ENCODE measurements at places on chromosomes 3 and 15.

DNA sequence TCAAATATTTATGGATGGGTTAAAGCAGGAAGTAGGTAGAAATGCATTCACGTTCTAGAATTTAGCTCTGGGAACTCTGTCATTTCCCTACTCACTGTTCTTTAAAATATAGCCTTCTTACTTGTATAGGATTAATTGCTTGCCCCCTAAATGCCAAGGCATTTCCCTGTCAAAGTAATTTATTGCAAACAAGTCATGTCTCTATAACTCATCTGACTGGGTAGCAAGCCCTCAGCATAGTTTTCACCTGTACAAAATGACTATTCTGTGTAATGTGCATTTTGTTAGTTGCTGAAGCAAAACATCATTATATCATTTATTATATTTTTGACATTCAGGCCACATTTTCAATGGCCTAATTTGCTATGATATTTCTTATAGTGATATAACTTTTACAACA, 1308.2 kb upstream of the EPHA6 start:
- no peak for DNase-seq

- no peak for DNase-seq
Measured at GRCh38 chr3:38473229-38473628, 19.5 kb downstream of the ACVR2B start.

GRCh38 chr3:186996356-186996755, 66.0 kb downstream of the ST6GAL1 start:
- DNase-seq, result no peak

- DNase-seq, result no peak
Measured at GRCh38 chr15:36313736-36314280, 265.6 kb upstream of the CDIN1 start.

GRCh38 chr15:73941449-73941848, 15.2 kb downstream of the LOXL1 start:
- DNase-seq, result no peak

DNA sequence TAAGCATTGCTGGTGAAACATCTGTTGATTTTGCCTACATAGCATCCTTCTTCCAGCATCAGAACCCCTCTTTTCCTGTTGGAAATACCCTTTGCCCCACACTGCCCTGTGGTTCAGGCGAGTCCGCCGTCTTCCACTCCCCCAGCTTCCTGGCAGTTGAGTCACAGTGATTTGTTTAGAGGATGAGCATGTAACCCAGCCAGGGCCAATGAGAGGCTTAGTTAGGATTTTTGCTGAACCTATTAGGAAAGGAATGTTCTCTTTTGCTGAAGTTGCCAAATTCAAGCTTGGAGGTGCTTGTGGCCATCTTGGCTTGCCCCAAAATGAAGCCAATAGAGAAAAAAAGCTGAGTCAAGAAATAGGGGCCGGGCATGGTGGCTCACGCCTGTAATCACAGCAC, 19.0 kb upstream of the MEX3B start:
- DNase-seq, result no peak

DNA sequence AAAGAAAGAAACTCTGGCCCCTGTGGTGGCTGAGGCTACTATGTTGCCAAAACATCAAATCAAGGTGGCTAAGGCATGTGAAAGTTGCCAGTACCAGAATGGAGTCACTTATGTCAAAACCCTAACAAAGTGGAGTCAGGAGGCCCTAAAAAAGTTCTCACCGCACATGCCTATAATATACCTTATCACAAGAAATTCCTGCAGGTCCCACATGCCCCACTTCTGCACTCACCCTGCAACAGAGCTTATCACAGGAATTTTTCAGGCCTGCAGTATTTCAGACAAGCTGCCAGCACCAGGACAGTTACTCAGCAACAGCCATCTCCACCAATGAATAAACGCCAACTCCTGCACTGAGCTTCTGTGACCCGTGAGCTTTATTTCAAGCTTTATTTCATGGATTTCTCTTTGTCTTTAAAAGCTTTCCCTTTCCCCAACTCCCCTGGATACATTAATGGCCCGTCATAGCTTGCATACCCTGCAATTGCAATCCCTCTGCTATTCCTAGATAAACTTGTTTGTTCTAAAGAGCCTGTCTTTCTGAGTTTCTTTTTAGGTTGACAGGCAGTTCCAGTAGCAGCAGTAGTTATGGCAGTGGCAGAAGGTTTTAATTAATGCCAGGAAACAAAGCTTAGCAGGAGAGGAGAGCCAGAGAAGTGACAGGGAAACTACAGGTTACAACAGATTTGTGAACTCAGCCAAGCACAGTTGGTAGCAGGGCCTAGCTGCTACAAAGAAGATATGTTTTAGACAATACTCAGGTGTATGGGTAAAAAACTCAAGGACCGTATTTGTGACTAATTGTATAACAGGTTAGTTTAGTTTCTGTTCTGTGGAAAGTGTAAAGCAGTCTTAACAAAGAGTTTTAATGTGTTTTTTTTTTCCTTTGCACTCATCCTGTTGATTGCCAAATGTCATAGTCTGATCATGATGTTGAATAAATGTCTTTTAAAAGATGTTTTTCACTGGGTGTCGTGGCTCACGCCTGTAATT, 15.9 kb upstream of the TMEM42 start:
- DNase-seq, result no peak

- no peak for DNase-seq
Measured at GRCh38 chr3:37032961-37033360, 39.6 kb downstream of the MLH1 start.

DNA sequence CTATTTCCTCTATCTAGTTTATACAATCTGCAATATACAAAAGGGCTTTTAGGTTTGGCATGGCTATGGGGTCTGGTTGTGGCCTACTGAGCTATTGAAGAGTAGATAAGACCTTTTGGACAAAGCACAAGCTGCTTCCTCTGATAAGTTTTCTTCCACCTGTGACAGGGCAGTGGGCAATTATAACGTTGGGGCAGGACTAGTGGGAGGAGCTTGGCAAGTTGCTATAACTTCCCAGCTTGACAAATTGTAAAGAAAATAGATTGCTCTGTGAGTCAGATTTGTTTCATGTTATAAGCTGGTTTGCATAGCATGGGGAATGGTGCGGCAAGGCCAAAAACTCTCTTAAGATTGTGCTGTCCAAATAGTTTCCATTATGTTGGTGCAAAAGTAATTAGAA, 64.9 kb downstream of the SLC7A14 start:
- DNase-seq, result no peak

- DNase-seq, result no peak
Measured at GRCh38 chr3:173789530-173790162, 392.1 kb downstream of the NLGN1 start.
